ENCODE measurements at places on chromosomes 3 and 15.

DNA sequence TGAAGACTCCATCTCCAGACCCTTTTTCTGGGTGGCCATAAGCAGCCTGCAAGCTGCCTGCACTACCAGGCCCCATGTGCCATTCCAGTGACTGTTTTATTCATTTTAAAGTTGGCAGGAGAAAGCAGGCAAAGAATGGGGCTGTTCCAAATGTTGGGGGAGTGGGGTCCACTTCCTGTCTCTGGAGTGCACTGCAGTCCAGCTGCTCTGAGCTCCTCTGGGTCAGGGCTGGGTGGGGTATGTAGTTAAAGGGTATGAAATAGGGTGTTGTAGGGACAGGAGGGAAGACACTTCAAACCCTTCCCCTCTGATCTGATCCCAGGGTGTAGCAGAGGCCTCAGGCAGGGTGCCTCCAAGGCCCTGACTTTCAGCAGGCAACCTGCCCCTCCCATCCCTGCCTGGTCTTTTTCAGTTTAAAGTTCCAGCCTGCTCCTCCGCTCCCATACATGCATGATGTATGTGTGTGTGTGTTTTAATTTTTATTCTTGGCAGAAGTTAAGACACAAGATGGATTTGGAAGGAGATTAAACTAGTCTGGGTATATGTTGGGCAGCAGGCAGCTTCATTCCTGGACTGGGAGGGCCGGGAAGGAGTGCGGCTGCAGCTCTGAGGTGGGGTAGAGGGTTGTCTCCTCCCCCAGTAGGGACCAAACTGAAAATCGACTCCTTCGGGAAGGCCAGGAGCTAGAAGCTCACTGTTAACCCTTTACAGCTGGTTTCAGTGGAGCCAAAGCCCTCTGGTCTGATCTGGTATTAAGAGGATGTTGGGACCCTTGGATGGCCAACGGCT lies 17.3 kb downstream of the BOC start:
- no peak for DNase-seq

DNA sequence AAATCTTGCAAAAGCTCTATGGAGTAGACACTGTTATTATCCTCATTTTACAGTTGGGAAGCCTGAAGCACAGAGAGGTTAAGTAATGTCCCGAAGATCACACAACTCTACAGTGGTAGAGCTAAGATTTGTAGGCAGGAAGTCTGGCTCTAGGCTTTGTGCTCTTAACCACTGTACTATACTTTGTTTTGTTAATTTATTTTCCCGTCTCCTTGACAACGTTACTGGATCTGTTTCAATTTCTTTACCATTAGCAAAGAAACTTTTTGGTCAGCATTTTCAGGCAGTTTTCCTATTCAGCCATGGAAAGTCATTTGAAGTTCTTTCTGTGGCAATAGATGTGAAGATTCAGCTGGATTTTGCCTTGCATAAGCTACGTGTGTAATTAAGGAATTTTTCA lies 51.7 kb downstream of the OTOL1 start:
- no peak for DNase-seq

DNA sequence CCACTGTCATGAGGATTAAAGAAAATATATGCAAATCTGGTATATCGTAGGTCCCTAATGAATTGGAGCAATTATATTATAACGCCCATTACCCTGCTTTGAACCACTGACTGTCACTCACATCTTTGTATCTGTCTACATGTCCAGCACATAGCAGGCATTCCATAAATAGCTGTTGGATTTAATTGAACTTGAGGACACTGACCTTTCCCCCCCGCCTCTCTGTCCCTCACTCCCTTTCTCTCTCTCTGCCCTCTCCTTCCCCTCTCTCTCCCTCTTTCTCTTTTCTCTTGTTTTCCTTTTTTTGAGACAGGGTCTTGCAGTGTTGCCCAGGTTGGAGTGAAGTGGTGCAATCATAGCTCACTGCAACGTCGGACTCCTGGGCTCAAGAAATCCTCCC lies 233.0 kb downstream of the CD47 start:
- DNase-seq, result no peak

DNA sequence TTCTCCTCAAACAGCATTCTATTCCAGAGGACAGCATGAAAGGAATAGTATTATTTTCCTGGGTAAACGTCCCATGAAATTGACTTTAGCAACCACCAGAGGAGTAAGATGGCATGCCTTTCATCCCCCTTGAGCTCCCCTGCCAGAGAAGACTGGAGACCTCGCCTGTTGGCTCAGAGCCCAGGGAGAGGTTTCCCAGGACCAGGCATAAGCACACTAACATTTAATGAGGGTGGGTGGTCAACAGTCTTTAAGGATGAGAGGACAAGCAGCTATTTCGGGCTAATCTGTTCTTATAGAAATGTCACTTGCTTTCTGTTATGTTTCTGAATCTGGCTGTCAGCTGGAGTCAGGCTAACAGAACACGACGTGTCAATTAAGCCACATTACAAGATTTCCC lies 390.5 kb downstream of the GABRG3 start:
- no peak for DNase-seq

GRCh38 chr3:108437439-108437838 lies 73.0 kb downstream of the MYH15 start:
- no peak for DNase-seq

- no peak for DNase-seq
Observed at GRCh38 chr3:45145223-45145622, 955 bp downstream of the CDCP1 start.

- DNase-seq, result no peak
Observed at GRCh38 chr3:4573153-4573552, 80.0 kb downstream of the ITPR1 start.

GRCh38 chr3:17047894-17048293 lies 163.1 kb downstream of the PLCL2 start:
- DNase-seq, result no peak

GRCh38 chr15:84079885-84080777 lies 155.4 kb upstream of the GOLGA6L4 start:
- DNase-seq, result peak; percentile 6

DNA sequence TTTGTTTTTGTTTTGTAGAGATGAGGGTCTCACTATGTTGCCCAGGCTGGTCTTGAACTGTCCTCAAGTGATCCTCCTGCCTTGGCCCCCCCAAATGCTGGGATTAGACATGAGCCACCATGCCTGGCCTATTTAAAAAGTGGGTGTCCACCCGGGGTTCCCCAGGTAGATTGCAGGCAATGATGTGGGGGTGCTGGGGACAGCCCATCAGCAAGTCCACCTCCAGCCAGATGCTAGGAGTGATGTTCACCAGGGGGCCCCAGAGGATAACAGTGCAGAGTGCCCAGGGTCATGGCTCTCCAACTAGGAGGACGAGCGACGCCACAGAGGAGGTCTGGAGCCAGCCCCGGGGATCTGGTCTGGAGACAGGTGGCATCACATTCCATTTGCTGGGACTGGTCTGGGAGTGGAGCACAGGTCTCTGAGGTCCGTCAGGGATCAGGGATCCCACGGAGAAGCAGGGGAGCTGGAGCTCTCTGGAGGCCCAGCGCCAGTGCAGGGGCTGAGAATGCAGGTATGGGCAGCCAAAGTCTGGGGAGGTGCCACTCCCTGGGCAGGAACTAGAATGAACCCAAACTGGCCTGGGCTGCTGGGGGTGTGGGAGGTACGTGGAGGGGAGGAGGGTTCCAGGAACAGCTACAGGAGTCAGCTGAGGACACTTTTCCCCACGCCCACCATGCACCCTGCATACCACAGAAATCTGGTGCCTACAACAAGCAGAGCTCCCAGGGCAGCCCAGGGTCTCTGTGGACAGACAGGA lies 51.2 kb upstream of the PCSK6 start:
- no peak for DNase-seq

DNA sequence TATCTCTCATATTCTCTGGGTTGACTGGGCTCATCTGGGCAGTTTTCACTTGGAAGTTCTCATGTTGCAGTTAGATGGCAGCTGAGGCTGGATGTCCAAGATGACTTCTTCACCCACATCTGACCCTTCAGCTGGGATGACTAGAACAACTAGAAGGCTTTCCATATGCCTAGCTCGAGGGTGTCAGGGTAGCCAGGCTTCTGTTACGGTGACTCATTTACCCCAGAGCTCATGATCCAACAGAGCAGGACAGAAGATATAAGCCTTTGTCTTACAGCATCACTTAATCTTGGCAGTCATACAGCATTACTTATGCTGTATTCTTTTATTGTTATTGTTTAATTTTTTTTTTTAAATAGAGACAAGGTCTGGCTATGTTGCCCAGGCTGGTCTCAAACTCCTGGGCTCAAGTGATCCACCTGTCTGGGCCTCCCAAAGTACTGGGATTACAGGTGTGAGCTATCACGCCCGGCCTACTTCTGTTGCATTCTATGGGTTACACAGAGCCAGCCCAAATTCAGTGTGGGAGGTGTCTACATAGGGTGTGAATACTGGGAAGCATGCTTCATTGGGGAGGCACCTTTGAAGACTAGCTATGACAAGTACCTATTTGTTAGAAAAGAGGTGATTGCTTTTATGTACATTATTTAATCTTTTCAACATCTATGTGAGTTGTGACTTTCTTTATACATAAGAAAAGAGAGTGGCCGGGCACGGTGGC lies 10.7 kb downstream of the HMCES start:
- DNase-seq, result no peak

GRCh38 chr15:89628301-89628700 lies 27.0 kb downstream of the KIF7 start:
- no peak for DNase-seq

DNA sequence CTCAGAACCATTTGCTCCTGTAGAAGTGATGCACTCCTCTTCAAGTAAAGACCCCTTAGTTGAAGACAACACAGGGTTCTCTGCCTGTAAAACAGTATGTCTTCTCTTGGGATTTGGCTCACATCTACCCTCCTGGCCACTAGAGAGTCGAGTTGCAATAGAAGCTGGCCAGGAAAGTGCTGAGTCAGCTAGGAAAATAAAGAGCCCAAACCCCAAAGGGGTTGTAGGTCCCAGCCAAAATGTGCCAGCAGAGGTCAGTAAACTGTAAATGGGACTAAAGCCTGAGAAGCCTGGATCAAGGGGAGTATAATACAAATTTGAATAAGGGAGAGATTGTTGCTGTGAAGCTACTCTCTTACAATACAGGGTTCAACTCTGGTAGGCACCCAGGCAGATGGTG lies 37.2 kb upstream of the THBS1 start:
- DNase-seq, result no peak
